Cardiac septum (tissue), 1 donor: ENCODE measurements at places on chromosomes 4 and X. TPM values are rescaled to one million over a fixed set of nuclear protein-coding genes. Genes with fewer than 3 reads are reported as not detected.

TLR3 gene
- total RNA-seq = 2.3 TPM

UGT2A1 gene
- total RNA-seq = not detected

GC gene
- total RNA-seq = not detected

EVC gene
- total RNA-seq = 8.7 TPM

CENPVL2 gene
- not detected for total RNA-seq

SAGE1 gene
- total RNA-seq = not detected

SMIM10 gene
- total RNA-seq = 4.9 TPM

PGAM4 gene
- not detected for total RNA-seq

NCAPG gene
- total RNA-seq = 0.24 TPM

NXT2 gene
- total RNA-seq = 1.2 TPM

SSX1 gene
- not detected for total RNA-seq

NMU gene
- total RNA-seq = not detected

HTN3 gene
- not detected for total RNA-seq

POLN gene
- 2.3 TPM for total RNA-seq

PRAF2 gene
- total RNA-seq = 14.8 TPM
